ENCODE measurements at places on chromosomes 5 and 9. TPM values are rescaled to one million over a fixed set of nuclear protein-coding genes. Genes with fewer than 3 reads are reported as not detected.

- DNase-seq, result no peak
These were observed 26.2 kb upstream of the ACOT12 start for GRCh38 chr5:81420039-81420667.

GRCh38 chr5:35776757-35777156, 79.9 kb upstream of the IL7R start:
- no peak for DNase-seq

IL4 gene
- polyA plus RNA-seq, result not detected

- DNase-seq, result no peak
These were observed 53.9 kb downstream of the C9orf57 start for GRCh38 chr9:72006501-72006900.

- no peak for DNase-seq
These were observed 136.6 kb downstream of the GAPVD1 start for GRCh38 chr9:125398243-125398642.

DNA sequence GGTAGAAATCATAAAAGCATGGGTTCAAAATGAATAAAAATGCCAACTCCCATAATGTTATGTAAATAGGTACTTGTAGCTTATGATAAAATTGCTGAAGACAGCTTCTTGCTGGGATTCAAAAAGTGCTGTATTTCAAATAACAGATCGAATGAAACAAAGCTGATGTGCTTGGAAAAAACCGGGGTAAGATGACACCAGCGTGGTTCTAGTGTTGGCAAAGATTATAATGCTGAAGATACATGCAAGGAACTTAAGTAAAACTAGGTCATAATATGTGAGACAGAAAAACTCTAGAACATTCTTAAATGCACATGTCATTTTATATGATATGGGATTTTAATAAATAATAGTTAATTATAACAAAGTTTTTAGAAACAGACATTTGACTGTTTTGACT, 44.4 kb upstream of the APC start:
- no peak for DNase-seq

PCDHB9 gene
- 0.17 TPM for polyA plus RNA-seq

- no peak for DNase-seq
These were observed 94.1 kb upstream of the TAF11L2 start for GRCh38 chr5:17403695-17404490.

DNA sequence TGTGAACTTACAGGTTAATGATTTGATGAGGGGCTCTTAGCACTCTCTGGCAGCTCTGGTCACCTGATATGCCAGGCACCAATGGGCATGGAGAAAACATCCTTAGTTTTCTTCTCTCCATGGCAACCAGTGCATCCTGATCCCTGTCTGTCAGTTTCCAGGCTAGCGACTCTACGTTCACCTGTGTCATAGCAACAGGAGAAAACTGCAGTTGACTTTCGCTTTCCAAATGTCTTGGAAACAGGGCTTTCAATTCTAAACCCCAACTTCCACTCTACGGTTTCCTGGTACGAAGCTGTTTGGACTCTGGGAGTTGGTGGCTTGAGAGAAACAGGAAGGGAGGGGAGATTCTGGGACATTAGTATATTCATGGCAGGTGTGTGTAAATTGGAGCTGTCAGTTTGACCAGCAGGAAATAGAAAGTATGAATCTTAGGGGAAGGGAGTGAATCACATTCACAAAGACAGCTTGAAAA, 74.4 kb downstream of the SLC28A3 start:
- peak; percentile 16 for DNase-seq

GRCh38 chr5:145246961-145247744, 588.0 kb downstream of the PRELID2 start:
- no peak for DNase-seq

SPARC gene
- 76.7 TPM for polyA plus RNA-seq

DNA sequence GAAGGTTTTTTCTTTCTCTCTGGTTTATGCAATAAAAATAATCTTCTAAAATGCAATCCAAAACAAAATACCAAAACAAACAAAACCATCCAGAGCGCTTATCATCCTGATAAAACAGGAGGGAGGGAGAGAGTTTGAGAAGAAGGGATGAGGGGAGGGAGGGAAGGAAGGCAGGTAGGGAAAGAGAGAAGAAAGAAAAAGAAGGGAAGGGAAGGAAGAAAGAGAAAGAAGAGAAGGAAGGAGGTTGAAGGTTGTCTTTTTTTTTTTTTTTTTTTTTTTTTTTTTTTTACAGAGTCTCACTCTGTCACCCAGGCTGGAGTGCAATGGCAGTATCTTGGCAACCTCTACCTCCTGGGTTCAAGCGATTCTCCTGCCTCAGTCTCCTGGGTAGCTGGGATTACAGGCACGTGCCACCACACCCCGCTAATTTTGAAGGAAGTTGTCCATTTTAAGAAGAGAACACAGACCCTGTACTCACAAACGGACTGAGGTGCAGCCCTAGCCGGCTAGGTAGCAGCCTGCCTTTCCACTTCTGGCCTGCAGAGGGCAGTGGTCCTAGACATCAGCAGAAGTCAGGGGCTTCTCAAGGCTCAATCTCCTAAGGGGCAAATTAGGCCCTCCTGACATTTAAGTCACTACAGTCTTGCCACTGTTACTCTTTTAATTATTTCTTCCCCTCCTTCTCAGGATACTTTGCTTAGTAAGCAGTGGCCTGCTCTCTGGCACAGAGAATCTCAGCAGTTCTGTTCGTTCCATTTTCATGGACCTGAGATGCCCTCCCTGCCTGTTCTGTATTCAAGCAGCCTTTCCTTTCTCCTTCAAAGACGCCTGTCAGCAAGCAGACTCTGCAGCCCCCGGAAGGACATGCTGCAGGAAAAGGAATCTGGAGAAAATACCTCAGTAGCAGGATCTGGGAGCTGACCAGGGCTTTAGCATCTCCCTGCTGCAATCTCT, 76.4 kb downstream of the EPB41L4B start:
- DNase-seq, result peak; percentile 63

- DNase-seq, result no peak
These were observed 17.9 kb downstream of the MIGA2 start for GRCh38 chr9:129054163-129054851.

DNA sequence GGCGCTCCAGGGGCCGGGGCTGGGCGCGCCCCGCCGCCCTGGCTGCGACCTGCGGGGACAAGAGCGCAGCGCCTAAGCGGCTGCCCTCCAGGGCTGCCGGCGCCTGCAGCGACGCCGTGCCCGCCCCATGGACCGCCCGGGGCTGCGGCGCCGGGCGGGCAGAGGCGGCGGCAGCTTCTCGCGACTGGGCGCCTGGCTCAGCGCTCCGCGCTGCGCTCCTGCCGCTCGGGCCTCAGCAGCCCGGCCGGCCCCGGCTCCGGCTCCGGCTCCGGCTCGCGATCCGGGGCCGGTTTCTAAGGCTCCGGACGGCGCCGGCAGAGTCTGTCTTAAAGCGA, at the start of gene PITX1:
Gene PITX1, minus strand, starts transcription at position 328 of the 335 bp plus-strand sequence. CDS start 347 bp downstream, outside the sequence.
- DNase-seq, result no peak

PURA gene
- 1.9 TPM for polyA plus RNA-seq

- DNase-seq, result no peak
These were observed 18.1 kb downstream of the GCNT4 start for GRCh38 chr5:75034137-75034739.

HACD4 gene
- not detected for polyA plus RNA-seq

DNAJB5 gene
- polyA plus RNA-seq, result 0.40 TPM

FOXD1 gene
- polyA plus RNA-seq, result 0.05 TPM

- DNase-seq, result no peak
These were observed 320.4 kb upstream of the EFNA5 start for GRCh38 chr5:107990881-107991810.

PTGER4 gene
- polyA plus RNA-seq, result 0.01 TPM

DNA sequence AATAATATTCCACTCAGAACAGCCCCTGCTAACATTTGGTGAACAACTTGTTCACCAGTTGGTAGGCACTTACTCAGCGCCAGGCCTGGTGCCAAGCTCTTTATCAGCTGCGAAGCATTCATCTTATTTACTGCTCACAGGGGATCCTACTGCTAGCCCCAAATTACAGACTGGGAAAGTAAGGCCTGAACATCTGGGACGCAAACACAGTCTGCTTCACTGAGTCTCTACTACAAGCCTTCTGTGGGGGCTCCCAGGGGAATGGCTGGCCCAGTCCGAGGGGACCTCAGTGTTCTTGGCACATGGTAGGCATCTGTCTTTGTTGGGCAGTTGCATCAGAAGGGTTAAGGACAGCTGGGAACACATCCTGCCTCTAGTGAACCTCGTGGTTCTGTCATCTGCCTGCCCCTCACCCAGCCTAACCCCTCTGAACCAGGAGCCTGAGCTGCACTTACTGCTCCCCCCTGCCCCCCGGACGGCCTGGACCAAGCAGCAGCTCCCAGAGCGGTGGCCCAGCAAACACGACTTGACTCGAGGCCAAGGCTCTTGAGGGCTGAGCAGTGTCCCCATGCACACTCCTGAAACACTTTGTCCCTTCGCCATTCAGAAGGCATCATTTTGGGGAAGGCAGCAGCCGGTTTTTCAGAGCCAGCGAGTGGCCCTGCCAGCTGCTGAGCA, at the start of gene PHYHD1:
Gene PHYHD1, plus strand, starts transcription at position 602 of the 678 bp plus-strand sequence. CDS start 1,342 bp downstream, outside the sequence.
- DNase-seq, result no peak

OMD gene
- polyA plus RNA-seq, result not detected

DNA sequence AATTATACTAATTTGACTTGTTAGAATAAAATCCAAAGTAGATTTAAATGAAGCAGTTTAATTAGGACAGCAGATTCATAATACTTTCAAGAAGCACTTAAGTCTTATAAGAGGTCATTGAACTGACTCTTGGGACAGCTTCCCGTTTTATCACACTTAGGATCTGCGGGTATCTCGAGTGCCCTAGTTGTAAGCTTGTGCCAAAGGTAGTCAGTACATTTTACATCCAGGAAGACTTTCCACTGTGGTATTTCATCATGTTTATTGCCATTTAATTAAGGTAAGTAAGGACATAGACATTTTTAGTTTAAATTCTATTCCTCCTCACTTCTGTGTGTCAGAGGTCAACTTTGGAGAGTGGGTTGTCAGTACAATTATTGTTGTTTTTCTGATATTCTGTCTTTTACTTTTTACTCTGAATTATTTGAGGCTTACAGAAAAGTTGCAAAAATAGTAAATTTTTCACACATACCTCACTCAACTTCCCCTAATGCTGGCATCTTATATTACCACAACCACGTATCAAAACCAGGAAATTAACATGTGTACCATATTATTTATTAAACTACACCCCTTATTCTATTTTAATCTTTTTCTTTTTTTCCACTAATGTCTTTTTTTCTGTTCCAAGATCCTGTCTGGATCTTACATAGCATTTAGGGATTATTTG, 7.5 kb upstream of the ZNF367 start:
- DNase-seq, result no peak

GRCh38 chr9:114172981-114173833, 17.9 kb downstream of the COL27A1 start:
- peak; percentile 26 for DNase-seq

DNA sequence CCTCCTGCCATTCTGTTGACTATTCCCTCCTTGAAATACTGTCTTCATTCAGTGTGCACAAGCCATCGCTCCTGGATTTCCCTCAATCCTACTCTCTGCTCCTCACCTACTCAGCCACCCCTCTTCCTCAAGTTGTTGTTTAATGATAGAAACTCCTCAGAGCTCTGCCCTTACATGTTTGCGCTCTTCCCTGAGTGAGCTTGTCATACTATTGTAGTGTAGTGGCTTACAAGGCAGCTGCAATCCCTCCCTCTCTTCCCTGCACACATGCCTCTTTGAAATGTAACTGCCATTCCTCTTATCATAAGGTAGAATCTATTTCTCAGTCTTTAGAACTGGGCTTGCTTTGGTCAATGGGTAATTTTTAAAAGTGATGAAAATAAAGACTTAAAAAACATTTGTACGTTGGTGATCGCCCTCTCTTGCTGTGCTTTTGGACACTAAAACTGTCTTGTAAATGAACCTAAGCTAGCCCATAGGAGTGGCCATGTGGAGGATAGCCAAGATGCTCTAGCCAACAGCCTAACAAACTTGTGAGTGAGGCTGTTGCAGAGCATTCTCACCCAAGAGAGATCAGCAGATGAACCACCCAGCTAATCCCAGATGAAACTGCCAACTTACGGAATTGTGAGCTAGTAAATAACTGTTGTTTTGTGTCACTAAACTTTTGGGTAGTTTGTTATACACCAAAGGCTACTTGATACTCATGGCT, 18.1 kb upstream of the SMAD5 start:
- no peak for DNase-seq

CTNND2 gene
- not detected for polyA plus RNA-seq

DNA sequence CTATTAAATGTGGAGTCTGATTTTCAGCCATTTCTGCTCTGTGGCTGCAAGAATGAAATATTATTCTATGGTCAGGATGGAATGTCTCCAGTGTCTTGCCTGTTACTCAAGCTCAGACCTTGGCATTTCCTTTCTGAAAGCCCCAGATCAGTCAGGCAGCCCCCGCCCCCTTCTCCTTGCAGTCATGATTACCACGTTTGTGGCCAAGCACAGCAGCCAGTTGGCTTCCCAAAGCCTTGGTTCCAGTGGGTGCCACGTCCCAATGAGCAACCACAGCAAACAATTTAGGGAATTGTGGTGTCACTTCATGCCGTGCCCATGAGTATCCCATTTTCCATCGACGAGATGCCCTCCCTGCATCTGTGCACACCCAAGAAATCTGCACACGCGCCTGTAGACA, 9.7 kb upstream of the OBP2A start:
- DNase-seq, result no peak

GRCh38 chr5:156582193-156582598, 255.2 kb downstream of the SGCD start:
- DNase-seq, result no peak

DNA sequence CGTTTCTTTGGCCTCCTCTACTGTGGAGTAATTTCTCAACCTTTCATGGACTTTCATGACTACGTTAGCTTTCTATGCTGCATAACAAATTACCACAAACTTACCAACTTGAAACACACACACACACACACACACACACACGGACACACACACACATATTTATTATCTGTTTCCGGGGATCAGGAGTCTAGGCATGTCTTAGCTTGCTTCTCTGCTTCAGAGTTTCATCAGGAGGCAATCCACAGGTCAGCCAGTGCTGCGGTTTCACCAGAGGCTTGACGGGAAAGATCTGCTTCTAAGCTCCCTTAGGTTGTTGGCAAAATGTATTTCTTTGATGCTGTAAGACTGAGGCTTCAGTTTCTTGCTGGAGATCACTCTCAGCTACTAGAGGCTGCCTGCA, 59.0 kb upstream of the C9orf72 start:
- no peak for DNase-seq

- DNase-seq, result no peak
These were observed 419.6 kb downstream of the KDM4C start for GRCh38 chr9:7177383-7177782.

DMGDH gene
- polyA plus RNA-seq, result 3.2 TPM

DNA sequence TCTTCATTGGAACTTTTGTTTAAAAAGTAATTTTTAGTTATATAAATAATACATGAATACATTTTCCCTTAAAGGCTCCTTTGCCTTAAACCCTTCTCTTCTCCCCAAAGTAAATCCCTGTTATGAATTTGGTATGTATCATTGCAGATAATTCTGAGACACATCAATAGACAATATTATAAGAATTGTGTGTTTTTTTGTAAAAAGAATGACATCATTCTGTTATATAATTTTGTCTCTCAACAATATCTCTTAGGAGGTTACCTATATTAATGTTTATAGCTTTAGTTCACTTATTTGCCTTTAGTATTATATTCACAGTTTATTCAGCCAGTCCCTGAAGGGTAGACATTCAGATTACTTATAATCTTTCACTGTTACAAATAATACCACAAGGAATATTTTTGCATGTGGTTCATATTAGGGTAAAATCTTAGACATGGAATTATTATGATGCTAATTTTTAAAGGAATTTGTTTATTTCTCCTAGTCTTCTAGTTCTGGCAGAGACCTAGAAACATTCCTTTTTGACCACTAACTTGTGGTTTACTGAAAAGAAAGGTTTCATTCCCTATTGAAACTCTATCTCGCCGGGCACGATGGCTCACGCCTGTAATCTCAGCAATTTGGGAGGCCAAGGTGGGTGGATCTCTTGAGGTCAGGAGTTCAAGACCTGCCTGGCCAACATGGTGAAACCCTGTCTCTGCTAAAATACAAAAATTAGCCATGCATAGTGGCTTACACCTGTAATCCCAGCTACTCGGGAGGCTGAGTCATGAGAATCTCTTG, 105.6 kb downstream of the KCTD16 start:
- DNase-seq, result no peak
